ENCODE measurements at places on chromosomes 16 and 17.

GRCh38 chr17:41111151-41111885 is 6.1 kb downstream of the KRTAP4-9 start:
- no peak for DNase-seq

- no peak for DNase-seq
These were observed 8.8 kb downstream of the MSLN start for GRCh38 chr16:769184-769784.

GRCh38 chr17:77118251-77118928 is 22.4 kb upstream of the SEC14L1 start:
- DNase-seq = no peak

DNA sequence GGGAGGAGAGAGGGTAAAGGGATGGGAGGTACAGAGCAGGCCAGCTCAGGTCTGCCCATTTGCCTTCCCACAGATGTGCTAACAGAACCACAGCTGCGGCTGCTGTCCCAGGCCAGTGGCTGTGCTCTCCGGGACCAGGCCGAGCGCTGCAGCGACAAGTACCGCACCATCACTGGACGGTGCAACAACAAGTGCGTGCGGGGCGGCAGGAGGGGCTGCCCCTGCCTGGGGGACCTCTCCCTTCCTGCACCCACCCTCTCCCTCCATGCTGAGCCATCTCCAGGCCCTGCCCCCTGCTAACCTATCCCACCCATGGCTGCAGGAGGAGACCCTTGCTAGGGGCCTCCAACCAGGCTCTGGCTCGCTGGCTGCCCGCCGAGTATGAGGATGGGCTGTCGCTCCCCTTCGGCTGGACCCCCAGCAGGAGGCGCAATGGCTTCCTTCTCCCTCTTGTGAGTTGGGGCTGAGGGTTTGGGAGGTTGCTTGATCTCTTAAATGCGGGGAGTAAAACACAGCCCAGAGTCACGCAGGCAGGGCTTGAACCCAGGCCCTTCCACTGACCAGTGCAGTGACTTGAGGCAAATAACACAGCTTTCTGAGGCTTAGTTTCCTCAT is 1.2 kb downstream of the EPX start:
- DNase-seq = no peak

DNA sequence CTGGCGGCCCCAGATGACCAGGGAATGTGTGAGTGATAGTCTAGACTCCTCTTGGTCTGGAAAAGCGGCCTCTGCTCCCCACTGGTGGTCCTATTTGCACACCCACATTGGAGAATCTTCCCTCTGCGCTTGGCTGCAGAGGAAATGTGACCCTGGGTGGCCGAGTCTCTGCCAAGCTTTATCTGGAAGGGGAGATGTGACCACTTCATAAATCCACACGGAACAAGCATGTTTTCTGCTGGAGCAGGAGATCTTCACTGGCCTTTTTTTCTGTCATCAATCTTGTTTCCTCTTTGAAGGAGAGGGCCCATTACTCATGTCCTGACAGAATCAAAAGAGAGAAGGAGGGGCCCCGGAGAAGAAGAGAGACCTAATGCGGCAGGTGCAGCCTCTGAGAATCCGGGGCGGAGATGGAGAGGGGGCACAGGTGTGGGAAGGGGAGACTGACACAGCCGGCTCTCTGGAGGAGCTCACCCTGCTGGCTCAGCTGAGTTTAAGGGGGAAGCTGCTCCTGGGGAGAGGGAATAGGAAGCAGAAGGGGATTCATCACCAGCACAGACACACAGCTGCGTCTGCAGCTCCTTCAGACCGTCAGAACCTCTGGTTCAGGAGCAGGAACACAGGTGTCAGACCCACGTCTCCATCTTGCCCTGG is 116.3 kb downstream of the SOX9 start:
- no peak for DNase-seq

GRCh38 chr17:44281570-44281969 is 13.6 kb upstream of the SLC4A1 start:
- no peak for DNase-seq

DNA sequence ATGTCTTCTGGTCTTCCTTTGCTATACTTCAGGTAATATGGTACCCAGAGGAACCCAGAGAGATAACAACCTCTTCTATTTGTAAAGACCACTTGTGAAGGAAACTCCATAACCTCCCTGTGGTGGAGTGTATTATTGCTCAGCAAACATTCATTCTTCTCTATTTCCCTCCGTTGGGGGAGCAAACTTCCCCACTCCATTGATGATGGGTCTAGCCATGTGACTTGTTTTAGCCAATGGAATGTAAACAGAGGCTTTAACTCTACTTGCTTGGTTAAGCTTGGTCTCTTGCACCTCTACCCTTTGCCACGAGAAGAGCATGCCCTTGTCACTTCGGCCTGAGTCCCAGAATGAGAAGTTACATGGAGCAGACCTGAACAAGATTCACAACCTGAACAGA is 30.0 kb upstream of the SKAP1 start:
- DNase-seq = no peak

DNA sequence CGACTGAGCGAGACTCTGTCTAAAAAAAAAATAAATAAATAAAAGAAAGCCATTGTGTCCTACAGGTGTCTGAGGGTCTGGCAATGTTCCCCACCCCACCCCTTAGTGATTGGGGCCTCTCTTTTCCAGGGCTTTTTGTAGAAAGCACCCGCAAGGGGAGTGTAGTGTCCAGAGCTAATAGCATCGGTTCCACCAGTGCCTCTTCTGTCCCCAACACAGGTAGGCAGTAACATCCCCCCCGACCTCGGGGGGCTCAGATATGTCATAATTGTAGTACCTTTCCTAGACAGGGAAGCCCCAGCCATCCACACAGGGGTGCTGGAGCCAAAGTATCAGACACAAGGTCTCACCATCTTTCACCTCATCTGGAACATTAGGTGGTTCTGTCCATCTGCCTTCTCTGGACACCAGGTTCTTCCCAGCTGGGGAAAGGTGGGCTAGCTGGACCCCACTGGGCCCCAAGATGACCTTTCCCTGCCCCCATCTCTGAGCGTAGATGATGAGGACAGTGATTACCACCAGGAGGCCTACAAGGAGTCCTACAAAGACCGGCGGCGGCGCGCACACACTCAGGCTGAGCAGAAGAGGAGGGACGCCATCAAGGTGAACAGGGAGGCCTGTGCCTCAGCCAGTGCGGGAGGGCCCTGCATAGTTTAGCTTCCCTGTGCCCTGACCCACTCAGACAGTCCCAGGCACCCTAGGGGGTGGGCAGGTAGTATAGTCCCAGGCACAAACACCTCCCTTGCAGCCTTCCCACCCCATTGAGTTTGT is 1.6 kb downstream of the MLX start:
- DNase-seq = no peak

DNA sequence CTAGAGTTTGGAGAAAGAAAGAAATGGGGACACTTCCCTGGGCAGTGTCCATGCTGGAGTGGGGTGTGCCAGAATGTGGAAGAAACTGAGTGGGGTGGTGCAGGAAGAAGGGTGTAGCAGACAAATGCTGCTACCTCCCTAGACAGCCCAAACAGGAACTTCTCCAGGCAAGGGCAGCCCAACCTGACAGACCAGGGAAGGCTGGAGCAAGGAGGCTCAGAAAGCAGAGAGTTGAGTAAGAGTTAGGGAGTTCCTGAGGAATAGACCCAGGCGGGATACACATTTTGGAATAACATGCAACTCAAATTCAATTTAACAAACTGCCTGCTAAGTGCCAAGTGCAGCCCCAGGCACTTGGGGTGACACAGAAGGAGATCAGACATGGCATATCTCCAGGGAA is 1.0 kb upstream of the MYO18A start:
- no peak for DNase-seq

DNA sequence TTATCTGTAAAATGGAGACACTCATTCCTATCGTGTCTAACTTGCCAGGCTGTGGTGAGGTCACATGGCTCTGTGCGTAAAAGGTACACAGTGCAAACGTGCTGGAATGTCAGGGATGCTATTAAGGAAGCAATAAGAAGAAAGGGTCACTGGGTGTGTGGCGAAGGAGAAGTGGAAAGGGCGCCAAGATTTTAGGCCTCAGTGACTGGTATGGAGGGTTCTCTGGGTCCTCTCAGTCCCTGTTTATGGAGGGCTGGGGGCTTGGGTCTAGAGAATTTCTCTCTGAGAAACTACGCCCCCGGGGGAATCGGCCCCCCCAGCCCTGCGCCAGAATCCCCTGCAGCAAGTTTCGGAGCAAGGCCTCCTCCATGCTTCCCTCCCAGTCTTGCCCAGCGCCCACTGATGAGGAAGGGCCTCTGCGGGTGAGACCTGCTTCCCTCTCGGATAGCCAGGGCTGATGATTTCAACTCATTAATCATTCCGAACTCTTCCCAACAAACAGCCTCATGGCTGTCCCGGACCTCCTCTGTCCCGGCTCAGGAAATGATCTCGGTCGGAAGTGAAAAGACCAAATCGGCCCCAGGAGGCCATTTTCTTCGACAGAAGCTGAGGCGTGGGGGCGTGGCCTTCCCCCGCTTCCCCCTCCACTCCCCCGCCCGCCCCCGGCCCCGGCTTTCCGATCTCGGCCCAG is 1.2 kb upstream of the HEXIM1 start:
- peak; percentile 80 for DNase-seq

DNA sequence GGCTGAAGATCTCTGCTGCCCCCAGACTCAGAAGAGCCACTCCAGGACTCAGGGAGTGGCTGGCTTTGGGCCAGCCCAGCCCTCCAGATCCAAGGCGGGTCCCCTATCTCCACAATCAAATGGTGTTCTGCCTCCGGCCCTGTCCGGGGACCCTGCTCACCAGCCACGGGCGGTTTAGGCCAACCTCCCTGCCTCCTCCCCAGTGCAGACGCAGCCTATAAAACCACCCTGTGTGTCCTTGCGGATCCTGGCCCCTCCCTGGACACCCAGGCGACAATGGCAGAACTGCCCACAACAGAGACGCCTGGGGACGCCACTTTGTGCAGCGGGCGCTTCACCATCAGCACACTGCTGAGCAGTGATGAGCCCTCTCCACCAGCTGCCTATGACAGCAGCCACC is at the start of gene SLC12A3:
Gene SLC12A3, plus strand, starts transcription at position 248 of the 400 bp plus-strand sequence. Its CDS starts 29 bp downstream, at position 277.
- no peak for DNase-seq

GRCh38 chr17:64110379-64111152 is 19.4 kb downstream of the ERN1 start:
- DNase-seq = no peak

- DNase-seq = no peak
These were observed 13.1 kb upstream of the RNF135 start for GRCh38 chr17:30957741-30958140.

DNA sequence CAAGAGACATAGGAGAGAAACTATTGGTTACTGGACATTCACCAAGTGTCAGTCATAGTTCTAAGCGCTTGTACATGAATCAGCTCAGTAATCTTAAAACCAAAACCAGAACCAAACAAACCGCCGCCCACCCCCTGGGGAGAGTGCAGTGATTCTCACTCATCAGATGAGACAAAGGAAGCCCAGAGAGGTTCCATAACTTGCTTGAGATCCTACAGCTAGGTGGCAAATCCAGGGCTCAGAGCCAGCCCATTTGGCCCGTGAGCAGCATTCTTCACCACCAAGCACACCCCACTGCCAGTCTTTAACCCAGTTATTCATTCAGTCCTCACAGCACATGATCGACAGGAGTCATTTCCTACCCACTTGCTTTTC is 37.2 kb upstream of the RGS9 start:
- DNase-seq = peak; percentile 85

DNA sequence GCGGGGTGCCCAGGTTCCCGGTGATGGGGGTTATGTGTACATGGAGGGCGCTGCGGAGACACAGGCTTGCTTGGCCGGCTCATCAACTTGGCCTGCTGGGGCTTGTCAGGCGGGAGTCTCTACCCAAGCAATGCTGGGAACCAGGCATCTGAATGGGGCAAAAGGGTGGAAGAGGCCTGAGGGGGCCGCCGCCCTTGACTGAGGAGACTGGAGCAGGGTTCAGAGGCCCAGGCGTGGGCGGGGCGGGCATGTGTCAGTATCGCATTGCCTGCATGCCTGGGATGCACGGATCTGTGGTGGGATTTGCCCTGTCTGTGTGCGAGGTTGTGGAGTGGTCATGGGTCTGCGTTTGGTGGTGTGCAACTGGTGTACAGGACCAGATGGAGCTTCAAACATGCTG is 21.1 kb downstream of the ARHGAP23 start:
- peak; percentile 27 for DNase-seq

GRCh38 chr16:4882633-4883285 is 35.5 kb downstream of the UBN1 start:
- peak; percentile 49 for DNase-seq

DNA sequence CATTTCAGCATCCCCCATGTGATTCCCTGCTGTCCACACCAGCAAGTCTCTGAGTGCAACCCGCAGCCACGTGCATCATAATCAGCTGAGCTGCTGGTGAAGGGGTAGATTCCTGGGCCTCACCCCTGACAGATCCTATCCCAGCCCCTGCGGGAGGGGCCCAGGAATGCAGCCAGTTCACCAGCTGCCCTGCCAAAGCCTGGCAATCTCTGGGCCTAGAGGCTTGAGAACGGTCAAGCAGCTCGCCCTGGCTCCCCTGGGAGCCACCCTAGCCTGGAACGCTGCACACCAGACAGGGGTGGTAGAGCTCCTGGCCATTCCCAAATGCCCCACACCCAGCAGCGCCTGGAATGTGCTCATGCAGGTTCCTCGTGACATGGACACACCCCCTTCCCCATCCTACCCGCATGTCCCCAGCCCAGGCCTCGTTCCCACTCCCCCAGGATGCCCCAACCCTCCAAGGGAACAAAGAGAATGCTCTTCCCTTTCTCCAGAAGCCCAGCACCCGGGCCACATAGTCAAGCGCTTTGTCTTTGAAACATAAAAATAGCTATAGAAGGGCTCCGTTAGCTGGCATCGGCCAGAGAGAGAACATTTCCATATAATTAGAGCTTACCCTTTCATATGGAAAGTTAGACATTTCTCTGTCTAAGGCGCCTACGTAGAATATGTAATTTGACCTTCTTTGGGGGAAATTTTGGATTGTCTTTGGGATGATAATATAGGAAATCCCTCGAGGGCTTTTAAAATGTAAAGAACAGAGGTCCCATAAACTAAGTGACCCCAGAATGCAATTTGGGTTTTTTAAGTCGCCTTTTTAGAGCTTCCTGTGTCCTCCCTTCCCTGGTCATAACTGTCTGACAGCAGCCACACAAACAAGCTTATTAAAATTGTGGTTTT is 3.4 kb downstream of the CEP295NL start:
- no peak for DNase-seq

DNA sequence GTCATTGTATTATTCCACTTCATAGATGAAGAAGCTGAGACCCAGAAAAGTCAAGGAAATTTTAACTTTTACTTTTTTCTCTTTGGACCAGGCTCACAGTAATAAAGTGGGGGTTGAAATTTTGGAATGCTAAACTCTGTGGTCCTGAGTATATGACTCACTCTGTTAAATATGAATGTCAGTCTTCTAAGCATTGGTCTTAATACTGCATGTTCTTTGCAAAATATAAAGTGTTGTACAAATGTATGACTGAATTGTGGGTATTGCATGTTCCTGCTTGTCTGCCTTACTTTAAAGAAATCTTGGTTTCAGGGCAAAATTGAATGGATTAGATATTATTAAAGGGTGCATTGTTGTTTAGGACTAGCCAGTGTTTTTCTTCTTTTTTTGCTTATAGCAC is 950.8 kb upstream of the GOT2 start:
- DNase-seq = no peak

DNA sequence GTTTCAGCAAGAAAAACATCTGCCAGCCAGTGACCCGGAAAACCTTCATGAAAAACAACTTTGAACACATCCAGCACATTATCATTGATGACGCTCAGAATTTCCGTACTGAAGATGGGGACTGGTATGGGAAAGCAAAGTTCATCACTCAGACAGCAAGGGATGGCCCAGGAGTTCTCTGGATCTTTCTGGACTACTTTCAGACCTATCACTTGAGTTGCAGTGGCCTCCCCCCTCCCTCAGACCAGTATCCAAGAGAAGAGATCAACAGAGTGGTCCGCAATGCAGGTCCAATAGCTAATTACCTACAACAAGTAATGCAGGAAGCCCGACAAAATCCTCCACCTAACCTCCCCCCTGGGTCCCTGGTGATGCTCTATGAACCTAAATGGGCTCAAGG is 22.2 kb downstream of the SLFN5 start:
- DNase-seq = no peak
